ENCODE measurements at places on chromosomes 3 and 15. TPM values are rescaled to one million over a fixed set of nuclear protein-coding genes. Genes with fewer than 3 reads are reported as not detected.

The GATM gene
- total RNA-seq, result 28.1 TPM

The CAPN7 gene
- total RNA-seq, result 46.3 TPM

The FBXW12 gene
- total RNA-seq, result not detected

The ALCAM gene
- total RNA-seq, result 102 TPM

The GLDN gene
- not detected for total RNA-seq

The LEKR1 gene
- total RNA-seq, result 1.4 TPM

The ACTRT3 gene
- not detected for total RNA-seq

The GOLGA6A gene
- total RNA-seq, result 0.06 TPM

The BLM gene
- total RNA-seq, result 23.5 TPM

The TMEM207 gene
- not detected for total RNA-seq

The DNAH12 gene
- 0.06 TPM for total RNA-seq

The MAN2C1 gene
- 77.9 TPM for total RNA-seq

The C3orf20 gene
- not detected for total RNA-seq

The P3H2 gene
- total RNA-seq, result 49.8 TPM

The SCN11A gene
- not detected for total RNA-seq

The ZNF621 gene
- total RNA-seq, result 9.9 TPM

The MASP1 gene
- total RNA-seq, result not detected

The ZNF619 gene
- 1.7 TPM for total RNA-seq

The VPS39 gene
- total RNA-seq, result 13.1 TPM

The LSAMP gene
- 17.6 TPM for total RNA-seq

The ACVR2B gene
- 2.9 TPM for total RNA-seq

Measured in Daoy (cell line).